ENCODE measurements at places on chromosomes 12 and 14.

GRCh38 chr12:112891093-112892024 is 15.4 kb upstream of the OAS1 start:
- no peak for DNase-seq

DNA sequence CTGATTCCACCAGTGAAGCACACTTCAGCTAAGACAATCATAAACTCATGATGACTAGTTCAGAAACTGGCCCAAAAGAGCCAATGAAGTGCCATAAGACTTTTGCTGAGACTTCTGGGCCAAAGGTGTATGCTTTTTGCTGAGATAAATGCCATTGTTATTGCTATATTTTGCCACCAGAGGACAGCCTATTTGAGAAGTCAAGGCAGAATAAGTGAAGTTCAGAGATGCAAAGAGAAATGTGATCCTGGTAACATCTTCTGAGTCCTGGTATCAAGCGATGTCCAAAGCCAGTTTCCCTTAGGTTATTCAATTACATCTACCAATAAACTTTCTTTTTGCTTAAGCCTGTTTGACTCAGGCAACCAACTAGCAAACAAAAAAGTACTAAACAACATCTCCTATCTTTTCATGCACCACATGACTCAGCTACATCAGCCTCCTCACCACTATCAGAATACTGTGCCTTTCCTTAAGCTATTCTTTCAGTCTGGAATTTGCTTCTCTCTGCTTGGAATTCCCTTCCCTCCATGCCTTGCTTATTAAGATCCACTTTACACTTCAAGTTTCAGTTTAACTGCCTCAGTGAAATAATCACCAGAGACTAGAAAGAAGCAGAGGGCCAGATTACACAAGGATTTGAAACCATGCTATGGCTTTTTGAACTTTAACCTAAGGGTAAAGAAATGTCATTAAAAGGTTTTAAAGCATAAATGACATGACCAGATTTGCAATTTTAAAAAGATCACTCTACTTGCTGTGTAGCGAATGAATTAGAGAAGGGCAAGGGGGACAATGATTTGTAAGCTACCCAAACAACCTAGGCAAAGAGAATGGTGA is 14.0 kb downstream of the CRY1 start:
- no peak for DNase-seq

GRCh38 chr14:92241966-92242595 is 80.9 kb upstream of the SLC24A4 start:
- no peak for DNase-seq

DNA sequence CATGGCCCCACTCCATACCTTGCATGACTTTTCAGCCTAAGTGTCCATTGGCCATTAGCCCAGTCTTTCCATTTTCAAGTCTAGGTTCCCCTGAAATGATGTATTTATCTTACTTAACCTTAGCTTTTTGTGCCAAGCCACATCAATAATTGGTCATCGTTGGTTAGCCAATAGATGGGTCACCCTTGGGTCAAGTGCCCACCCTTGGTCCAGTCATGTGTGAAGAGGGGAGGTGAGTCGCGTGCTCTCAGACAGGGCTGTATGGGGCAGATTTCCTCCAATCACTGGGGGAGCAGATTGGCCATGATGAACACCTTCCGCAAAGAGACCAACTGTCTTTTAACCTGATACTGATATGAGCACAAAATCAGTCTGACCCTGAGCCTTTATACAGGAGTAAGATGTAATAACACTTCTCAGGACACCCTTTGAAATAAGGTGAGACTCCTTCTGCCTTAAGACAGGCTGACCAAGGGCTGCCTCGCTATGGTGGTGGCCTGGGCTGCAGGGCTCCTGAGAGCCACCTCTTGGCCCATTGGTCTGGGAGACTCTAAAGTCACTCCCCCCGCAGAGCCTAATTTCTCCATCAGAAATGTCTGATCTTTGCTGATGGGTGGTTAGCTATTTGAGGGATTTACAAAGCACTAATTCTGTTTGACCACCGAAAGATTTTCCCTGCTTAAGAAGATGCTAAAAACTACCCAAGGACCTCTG is 143.2 kb downstream of the ZFP36L1 start:
- no peak for DNase-seq

DNA sequence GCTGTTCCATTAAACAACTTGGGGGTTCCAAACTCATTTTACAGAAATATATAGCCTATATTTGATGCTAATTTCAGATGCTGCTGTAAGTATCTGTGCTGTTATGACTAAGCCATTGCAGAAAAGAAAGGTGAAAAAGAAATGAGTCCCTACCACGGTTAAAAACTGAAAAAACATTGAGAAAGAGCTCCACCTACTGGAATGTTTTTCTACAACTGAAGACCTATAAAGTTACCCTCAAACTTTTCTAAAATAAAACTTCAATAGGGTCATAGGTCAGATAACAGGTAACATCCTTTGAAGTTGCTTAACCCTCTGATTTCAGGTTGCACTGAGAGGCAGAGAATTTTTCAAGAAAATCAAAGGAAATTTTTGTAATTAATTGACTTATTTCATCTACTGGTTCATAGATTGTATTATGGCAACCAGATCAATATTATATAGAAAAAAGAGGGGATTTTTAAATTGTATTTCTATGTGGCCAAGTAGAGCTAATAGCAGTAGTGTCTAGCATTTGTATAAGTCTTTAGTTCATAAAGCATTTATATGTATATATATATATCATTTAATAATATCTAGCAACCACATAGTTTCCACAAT is 279.9 kb downstream of the RPS29 start:
- no peak for DNase-seq

DNA sequence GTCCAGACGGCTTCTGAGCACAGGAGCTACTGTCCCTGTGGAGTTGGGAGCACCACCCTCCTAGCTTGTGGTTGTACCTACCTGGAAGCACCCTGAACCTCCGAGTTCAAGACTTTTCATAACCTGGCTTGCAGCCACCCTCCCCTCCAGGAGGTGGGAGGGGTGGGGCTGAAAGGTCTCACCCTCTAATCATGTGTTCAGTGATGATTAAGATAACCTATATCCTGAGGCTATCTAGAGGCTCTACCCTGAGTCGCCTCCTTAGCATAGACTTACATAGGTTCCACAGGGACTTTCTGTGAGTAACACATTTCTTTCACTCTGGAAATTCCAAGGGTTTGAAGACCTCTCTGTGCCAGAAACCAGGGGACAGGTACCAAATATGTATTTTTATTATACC is 146.5 kb downstream of the CFAP54 start:
- DNase-seq = no peak

GRCh38 chr12:10069976-10070375 is 28.8 kb downstream of the CLEC1A start:
- DNase-seq = no peak

DNA sequence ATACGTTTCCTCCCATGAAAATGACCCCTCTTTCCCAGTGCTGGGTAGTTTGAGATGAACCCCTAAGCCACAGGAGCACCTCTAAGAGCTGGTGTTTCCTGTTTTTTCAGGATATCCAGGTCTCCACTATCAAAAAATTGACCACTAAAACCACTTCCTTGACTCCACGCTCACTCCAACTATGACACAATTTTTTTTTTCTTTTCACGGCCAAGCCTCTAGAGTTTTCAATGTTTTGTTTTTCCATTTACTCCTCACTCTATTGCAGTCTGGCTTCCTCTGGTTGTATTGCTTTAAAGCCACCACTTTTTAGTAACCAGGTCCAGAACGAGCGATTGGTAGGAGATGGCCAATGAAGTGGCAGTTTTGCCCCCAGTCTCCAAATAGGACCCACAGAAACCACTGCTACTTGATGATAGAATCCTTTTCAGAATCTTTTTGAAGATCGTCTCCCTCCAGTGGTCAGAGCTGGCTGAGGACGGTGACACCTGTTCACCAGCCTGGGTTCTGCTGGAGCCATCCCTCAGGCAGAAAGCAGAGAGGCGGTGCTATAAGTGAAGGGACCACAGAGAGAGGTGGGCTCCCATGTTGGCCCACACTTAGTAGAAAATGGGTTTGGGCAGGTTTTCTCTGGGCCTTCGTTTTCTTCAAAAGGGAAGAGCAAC is 454.4 kb downstream of the VRK1 start:
- no peak for DNase-seq

- DNase-seq = no peak
These were observed 49.8 kb downstream of the EID3 start for GRCh38 chr12:104353012-104353981.

- DNase-seq = no peak
These were observed 102.7 kb downstream of the KCNMB4 start for GRCh38 chr12:70468741-70469140.

DNA sequence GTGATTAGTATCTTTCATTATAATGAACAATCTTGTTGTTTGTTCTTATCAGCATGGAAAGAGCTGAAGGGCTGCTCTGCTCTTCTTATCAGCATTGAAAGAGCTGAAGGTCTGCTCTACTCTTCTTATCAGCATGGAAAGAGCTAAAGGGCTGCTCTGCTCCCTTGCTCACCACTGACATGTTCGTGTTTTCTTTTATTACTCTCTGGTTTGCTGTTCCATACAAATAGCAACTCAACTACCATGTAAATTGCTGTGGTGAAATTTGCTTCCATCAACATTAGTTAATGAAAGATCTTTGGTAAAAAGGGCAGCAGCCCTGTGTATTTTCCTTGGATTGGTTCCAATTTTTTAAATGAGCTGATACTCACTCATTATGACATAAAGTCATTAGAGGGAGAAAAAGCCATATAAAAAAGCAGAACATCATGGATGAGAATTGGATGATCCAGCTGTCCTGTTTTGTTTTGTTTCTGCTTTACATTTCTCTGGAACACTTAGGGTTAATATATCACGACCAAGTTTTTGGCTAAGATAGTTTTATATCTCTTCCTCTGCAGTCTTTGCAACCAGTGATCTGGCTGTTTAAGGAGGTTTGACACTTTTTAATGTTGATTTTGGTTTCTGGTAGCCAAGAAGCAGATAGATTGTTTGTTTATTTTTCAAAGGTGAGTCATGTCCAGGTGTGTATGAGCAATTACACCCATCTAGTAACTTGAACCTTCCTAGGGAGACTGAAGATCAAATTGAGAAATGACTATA is 356.6 kb downstream of the CEP128 start:
- DNase-seq = no peak

GRCh38 chr12:1794440-1795090 is 25.8 kb upstream of the LRTM2 start:
- DNase-seq = no peak

GRCh38 chr12:49813131-49813530 is 15.1 kb downstream of the NCKAP5L start:
- no peak for DNase-seq

DNA sequence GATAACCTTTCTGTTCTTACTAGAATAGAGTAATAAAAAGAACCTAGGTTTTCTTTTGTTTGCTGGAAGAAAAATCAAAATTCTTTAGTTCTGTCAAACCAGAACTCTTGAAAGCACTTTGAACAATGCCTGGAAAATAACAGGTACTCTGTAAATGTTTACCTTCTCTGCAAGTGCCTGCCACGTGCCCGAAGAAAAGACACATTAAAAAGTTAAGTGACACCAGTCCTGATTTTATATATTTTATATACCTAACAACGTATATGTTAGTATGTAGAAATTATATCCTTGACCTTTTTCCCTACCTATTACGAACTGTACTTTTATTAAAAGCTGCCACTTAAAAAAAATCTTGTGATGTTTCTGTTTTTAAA is 976 bp downstream of the THAP2 start:
- DNase-seq = no peak

DNA sequence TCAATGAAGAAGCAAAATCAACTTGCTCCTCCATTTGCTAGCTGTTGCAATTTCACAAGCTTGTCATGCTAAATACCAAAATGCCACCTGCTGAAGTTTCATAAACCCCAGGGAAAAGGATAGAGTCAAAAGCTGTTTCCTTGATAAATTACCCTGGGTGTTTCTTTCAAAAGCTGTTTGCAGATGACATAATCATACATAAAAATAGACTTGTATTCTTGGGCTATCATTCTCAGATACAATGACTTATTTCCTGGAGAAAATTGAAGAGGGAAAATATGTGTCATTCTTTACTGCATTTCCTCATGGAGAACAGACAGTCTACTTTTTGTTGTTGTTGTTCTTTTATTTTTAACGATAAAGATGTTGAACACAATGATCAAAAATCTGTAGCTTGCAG is 119.2 kb downstream of the GALC start:
- no peak for DNase-seq

- DNase-seq = no peak
These were observed 148.7 kb downstream of the ANO2 start for GRCh38 chr12:5796171-5796958.

DNA sequence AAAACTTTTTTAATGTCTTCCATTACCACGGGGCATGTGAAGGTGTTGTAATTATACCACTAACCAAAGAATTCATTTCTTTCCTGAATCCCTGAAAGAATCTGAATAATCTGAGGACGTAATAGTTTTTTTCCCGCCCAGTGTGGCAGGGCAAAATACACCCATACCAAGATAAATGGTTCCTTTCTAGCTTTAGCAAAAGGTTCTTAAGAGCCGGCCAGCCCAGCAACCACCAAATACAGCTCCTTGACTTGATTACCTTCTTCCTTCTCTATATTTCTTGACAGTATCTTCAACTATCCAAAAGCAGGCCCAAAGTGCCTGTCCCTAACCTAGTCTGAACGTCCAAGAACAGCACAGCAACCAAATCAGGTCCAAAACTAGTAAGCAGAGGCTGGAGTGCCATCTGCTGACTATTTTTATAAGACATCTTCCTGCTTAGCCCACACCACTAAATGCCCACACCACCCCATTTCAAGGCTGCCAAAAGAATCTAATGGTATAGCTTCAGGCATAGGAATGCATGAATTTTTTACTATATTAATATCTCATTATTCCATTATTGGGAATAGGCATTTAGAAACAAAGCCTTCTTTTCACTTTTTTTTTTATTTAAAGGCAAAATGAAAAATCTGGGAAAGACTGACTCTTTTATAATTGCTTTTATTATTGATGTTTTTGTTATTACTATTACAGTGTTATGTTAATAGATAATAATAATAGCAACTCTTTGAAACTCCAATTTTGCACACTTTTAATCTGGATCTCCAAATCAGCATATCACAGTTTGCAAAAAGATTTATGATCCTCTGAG is 524.4 kb downstream of the MED13L start:
- no peak for DNase-seq

DNA sequence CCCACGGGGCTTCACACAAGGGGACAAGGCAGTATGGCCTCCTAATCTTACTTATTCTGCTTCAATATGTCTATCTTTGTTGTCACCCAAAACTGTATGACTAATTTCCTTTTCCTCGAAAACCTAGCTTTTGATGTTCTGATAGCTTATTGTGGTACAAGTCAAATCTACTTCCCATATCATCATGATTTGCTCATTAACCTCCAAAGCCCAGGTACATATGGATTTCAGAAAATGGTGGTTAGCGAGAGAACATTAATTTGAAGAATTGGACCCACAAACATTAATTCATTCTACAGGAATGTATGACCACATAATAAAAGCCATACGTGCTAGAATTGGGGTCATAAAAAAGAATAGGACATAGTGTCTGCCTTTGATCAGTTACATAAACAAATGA is 412.5 kb downstream of the CCDC91 start:
- no peak for DNase-seq

DNA sequence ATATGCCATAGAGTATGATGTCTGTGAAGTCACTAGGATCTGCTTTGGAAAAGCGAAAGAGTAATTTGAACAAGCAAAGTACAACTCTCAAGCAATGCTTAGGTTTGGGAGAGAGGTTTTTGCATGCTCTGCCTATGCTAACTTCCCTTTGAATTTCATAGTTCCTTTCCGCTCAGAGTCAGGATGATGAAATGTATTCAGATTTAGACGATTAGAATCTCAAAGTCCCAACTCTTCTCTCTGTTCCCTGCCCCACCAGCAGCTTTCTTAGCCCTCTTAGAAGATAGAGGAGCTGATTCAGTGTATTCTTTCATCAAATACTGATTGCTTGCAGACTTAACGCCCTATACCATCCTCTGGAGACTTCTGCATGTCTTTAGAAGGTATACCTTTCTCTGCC is 11.5 kb downstream of the RAB5B start:
- no peak for DNase-seq

Data from stimulated activated CD8-positive, alpha-beta memory T cell treated with anti-CD3 and anti-CD28 coated beads, Interleukin-7, amount 100 ng/mL, for 4 hours (primary cell).